ENCODE measurements at places on chromosomes 12 and 14. TPM values are rescaled to one million over a fixed set of nuclear protein-coding genes. Genes with fewer than 3 reads are reported as not detected.

HELB gene
- total RNA-seq, result 6.4 TPM

- DNase-seq, result no peak
These were observed 96.7 kb downstream of the IRF2BPL start for GRCh38 chr14:76931631-76932402.

KLRC1 gene
- 1.8 TPM for total RNA-seq

DNA sequence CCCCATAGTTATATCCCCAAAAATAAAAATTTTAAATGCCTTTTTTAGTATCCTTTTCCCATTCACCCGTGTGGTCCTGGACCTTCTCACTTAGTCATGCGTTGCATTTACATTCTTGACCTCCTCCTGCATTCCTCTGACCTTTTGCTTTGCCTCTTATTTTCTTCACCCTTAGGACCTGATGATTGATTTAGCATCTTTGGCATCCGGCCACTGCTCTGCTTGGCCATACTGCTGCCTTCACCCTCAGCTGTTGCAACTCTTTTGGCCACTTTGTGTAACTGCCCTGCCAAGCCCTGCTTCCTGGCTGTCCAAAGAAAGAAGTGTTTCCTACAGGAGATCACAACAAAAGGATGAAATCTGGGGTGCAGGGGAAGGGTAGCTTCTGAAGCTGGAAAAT, 48.8 kb upstream of the SLC38A4 start:
- no peak for DNase-seq

DNA sequence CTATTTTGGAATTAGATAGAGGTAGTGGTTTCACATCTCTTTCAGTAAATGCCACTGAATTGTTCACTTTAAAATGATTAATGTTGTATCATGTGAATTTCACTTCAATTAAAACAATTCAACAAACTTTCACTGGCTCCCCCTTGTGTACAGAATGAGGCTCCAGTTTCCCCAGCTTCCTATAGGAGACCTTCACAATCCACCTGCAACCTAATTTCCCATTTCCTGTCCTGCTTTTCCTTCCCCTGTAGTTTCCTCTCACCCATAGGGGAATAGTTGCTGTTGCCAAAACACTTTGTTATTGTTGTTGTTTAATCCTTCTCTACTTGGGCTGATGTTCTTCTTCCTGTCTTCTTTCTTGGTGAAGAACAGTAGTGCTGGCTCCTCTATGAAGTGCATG, 59.8 kb downstream of the NPAS3 start:
- no peak for DNase-seq

DNA sequence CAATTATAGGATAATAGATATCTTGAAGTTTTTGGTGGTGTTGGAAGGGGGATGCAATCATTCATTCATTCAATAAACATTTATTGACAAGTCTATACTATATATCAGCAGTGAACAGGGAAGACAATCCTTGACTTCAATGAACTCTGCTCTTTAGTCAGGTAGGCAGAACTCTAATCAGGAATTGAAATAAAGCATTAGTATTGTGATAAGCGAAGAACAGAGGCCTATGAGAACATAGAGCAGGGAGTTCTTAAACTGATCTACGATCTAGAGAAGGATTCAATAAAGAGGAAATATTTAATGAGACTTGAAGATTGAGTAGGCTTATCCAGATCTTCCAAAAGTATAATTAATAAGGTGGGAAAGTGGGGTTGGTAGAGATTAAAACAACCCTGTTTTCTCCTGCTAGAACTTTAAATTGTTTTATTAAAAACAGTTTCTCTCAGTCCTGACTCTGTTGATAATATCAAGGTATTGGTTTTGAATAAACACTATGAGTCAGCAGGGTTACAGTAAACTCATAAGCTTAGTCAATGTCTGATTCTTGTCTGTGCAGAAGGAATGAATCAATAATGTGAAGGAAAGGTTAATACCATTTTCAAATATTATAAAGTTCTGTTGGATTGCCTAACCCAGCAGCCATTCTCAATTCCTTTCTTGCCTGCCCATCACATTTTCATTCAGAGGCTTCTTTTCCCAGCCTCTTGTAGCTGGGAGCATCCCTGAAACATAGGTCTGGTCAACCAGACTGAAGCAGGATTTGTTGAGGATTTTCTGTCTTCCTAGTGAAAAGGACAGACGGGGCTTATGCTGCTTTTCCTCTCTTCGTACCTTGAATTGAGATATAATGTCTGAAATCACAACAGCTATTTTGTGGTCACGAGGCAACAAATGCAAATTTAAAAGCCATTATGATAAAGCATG, 38.9 kb upstream of the KTN1 start:
- no peak for DNase-seq
